ENCODE measurements at places on chromosomes 6 and 20.

DNA sequence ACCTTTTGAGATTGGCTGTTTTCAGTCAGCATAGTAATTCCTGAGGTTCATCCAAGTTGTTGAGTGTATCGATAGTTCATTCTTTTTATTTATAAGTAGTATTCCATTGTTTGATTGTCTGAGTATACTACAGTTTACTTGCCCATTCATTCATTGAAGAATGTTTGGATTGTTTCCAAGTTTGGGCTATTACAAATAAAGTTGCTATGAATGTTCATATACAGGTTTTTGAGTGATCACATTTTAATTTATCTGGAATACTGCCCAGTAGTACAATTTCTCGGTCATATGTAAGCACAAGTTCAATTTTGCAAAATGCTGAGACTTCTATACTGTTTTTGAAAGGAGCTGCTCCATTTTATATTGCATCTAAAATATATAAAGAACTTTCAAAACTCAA, 14.2 kb upstream of the EPHA7 start:
- no peaks in the 10 kb centered on the region for H3K36me3 ChIP-seq
- no peaks in the 10 kb centered on the region for H3K4me1 ChIP-seq
- no peak overlapping the region for H3K4me3 ChIP-seq
- DNase-seq: no peak
- no peak overlapping the region for H3K27ac ChIP-seq

DNA sequence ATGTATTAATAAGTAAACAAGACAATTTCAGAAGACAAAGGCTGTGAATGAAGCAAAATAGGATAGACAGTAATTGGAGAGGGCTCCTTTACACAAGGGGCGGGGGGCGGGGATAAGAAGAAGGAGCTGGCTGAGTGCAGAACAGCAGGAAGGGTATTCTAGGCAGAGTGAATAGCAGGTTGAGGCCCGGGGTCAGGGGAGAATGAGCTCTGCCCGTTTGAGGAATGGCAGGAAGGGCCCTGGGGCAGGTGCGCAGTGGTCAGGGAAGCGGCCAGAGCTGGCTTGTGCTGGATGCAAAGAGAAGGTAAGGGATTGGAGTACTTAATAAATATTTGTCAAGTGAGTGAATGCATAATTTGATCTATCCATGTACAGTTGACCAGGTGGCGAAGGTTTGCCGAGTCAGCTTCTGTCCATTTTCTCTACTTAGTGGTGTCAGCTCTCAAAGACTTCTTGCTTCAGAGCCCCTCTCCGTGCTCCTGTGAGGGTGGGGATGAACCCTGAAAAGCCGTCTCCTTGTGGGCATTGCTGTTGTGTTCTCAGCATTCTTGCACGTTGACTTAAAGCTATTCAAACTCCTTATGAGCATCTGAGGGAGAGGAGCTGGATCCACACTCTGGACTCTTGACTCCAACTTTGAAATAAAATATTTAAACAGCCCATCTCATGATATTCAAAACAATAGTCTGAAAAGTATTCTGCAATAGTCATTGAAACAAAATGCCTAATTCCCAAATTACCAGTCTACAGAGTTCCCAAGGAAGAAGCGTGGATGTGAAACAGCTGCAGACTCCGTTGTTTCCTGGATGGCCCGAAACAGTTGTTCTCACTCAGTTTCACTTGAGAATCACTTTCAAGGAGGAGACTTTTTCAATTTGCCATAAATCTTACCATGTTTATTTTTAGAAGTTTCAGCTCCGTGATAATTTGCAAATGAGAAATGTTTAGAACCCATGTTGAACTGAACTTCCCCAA, 105.1 kb downstream of the EDN3 start:
- H3K4me1 ChIP-seq: no peaks in the 10 kb centered on the region
- H3K27me3 ChIP-seq: peaks cover 25% of the 10 kb centered on the region
- H3K4me3 ChIP-seq: no peak overlapping the region
- H3K36me3 ChIP-seq: no peaks in the 10 kb centered on the region
- H3K27ac ChIP-seq: no peak overlapping the region

GRCh38 chr20:42688576-42688975, 501.1 kb downstream of the PTPRT start:
- H3K4me1 ChIP-seq: no peaks in the 10 kb centered on the region
- no peak overlapping the region for H3K4me3 ChIP-seq
- H3K36me3 ChIP-seq: no peaks in the 10 kb centered on the region
- no peak overlapping the region for H3K27ac ChIP-seq

GRCh38 chr20:11051136-11051535, 377.3 kb upstream of the JAG1 start:
- H3K4me3 ChIP-seq: no peak overlapping the region
- no peaks in the 10 kb centered on the region for H3K4me1 ChIP-seq
- DNase-seq: no peak
- no peaks in the 10 kb centered on the region for H3K27me3 ChIP-seq
- no peaks in the 10 kb centered on the region for H3K36me3 ChIP-seq

GRCh38 chr20:46552460-46553420, 2.3 kb upstream of the OCSTAMP start:
- peaks cover 44% of the 10 kb centered on the region for H3K4me1 ChIP-seq
- no peaks in the 10 kb centered on the region for H3K36me3 ChIP-seq
- peak overlapping the region; percentile 75 for H3K27ac ChIP-seq
- H3K4me3 ChIP-seq: peak overlapping the region; percentile 79
- H3K27me3 ChIP-seq: no peaks in the 10 kb centered on the region

DNA sequence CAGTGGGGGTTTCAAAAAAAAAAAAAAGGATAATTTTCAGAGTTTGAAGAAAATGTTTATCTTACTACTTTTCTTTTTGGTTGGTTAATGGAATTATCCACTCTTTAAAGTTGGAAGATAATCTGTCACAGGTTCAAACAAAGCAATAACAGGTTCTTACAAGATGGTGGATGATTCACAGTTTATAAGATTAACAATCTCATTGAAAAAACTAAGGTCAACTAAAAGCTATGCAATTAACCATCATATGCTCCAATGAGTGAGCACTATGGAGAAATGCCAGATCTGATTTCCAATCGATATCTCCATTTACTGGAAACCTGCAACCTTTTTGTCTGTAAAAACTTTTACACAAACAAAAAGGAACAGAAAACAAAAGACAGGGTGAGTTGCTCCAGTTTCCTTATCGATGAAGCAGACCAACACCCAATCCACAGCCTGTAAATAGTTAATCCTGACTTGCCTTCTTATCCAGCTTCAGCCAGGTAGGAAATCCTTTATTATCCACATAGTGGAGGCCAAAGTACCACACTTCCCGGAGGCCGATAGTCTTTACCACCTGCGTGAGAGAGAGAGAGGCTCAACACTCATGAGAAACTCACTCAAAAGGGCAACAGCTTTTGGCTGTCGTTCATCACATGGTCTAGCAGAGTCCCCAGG, 32.4 kb downstream of the EZR start:
- H3K27me3 ChIP-seq: no peaks in the 10 kb centered on the region
- H3K4me1 ChIP-seq: peaks cover 18% of the 10 kb centered on the region
- no peak for DNase-seq
- no peak overlapping the region for H3K27ac ChIP-seq

DNA sequence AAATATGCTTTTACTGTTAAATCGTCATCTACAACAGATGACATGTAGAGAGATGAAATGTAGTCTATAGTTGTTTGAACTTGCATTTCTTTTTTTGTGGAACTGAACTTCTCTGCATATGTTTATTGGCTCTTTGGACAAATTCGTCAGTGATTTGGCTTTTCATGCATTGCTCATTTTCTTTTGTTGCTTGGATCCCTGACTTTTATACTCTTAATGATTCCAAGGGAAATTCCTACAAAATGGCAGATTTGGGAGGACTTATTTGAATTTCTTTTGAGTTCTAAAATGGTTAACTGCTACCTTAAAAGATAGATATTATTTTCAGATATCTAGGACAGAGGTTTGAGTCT, 65.4 kb downstream of the UTRN start:
- H3K4me1 ChIP-seq: peaks cover 82% of the 10 kb centered on the region
- peak overlapping the region; percentile 96 for H3K27ac ChIP-seq
- no peaks in the 10 kb centered on the region for H3K27me3 ChIP-seq
- DNase-seq: no peak

DNA sequence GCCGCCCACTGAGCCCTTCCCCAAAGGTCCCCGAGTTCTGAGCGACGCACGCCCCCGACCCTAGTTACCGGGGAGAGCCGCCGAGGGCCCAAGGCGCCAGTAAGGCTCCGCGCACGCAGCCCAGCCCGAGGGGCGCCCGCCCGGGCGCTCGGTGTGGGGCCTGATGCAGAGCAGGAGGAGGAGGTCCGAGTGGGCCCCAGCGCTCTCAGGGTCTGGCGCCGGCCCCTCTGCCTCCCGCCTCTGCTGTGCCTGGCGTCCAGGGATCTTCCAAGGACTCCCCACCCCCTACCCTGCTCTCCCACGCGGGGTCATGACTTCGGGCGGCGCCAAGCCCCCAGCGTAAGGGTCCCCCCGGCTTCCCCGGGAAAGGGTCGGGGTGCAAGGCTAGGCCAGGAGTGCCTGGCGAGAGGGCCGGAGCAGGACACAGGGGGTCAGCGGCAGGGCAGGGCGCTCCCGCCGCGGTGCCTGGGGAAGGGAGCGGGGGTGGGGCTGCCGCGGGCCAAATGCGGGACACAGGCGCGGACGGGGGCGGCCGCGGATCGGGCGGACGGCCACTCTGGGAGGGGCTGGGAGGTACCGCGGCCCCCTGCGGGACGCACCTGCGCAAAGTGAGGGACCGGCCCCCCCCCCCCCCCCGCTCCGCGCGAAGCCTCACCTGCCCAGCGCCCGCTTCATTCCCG, 637 bp downstream of the ABHD12 start:
- peaks cover 7% of the 10 kb centered on the region for H3K4me1 ChIP-seq
- H3K27me3 ChIP-seq: no peaks in the 10 kb centered on the region
- DNase-seq: peak; percentile 65
- H3K4me3 ChIP-seq: peak overlapping the region; percentile 84

GRCh38 chr6:159874435-159874834, 16.4 kb upstream of the MAS1 start:
- no peak for DNase-seq
- no peak overlapping the region for H3K27ac ChIP-seq
- no peak overlapping the region for H3K4me3 ChIP-seq
- no peaks in the 10 kb centered on the region for H3K36me3 ChIP-seq

GRCh38 chr6:144362042-144363018, 77.2 kb downstream of the UTRN start:
- peak overlapping the region; percentile 22 for H3K4me3 ChIP-seq
- peak overlapping the region; percentile 88 for H3K27ac ChIP-seq
- no peak for DNase-seq
- H3K27me3 ChIP-seq: no peaks in the 10 kb centered on the region
- peaks cover 68% of the 10 kb centered on the region for H3K4me1 ChIP-seq
- H3K36me3 ChIP-seq: no peaks in the 10 kb centered on the region

GRCh38 chr20:35561671-35562070, 19.8 kb downstream of the ERGIC3 start:
- peak overlapping the region; percentile 59 for H3K27ac ChIP-seq
- no peaks in the 10 kb centered on the region for H3K27me3 ChIP-seq
- peak; percentile 38 for DNase-seq
- no peak overlapping the region for H3K4me3 ChIP-seq
- H3K4me1 ChIP-seq: peaks cover 2% of the 10 kb centered on the region

DNA sequence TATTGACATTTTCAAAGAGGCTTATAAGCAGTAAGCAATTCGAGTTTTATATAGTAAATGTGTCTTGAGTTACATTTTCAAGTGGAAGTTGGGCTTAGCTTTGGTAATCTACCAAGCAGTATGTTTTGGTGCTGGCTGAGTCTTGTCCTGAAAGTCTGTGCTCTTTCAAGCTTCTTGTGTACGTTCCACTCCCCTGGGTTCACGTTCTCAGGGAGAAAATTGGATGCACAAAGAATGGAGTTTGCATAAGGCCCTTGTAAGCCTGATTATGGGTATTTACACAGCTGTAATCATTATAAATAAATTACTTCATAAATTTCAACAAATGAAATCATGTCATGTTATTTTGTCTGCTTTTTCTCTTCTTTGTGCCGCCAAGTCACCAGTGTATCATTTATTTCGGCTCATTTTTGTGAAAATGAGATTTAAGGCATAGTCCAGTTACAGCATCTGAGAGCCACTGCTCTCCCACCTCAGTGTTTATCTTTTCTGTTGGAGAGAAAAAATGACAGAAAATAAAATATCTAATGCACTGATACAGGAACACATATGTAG, 262.5 kb downstream of the BTBD3 start:
- no peak for DNase-seq
- no peaks in the 10 kb centered on the region for H3K27me3 ChIP-seq
- no peak overlapping the region for H3K27ac ChIP-seq
- H3K4me1 ChIP-seq: no peaks in the 10 kb centered on the region

DNA sequence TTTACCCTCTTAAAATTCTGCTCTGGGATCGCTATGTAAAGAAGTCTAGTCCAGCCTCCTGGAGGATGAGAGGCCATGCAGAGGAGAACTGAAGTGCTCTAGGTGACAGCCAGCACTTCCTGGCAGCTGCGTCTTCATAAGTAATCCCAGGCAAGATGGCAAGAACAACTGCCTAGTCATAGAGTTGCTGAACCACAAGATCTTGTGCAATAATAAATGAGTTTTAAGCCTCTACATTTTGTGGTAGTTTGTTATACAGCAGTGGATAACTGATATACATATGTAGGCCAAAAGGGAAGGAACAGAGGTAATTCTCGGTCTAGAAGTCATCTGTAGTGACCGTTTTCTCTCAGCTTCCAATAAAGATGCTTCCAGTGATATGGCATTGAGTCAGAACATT, 103.8 kb upstream of the FLRT3 start:
- no peak for DNase-seq
- peaks cover 8% of the 10 kb centered on the region for H3K36me3 ChIP-seq
- no peaks in the 10 kb centered on the region for H3K4me1 ChIP-seq
- H3K27ac ChIP-seq: no peak overlapping the region

DNA sequence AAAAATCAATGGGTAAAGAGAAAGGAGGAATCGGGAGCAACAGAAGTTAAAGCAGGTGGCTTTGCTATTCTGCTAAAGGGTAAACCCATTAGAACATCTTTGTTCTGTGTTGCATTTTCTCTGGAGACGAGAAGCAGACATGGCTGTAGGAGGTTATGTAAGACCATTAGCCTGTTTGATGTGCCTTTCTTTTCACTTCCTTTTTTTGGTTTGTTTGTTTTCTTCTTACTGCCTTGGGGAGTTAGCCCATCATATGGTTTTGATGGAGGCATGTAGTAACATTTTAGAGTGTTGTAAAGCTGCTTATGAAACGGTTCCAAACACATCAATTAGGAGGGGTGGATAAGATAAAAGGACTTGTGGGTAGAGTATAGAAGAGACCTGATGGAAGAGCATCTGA, 131.0 kb downstream of the DOK5 start:
- no peaks in the 10 kb centered on the region for H3K36me3 ChIP-seq
- H3K4me3 ChIP-seq: no peak overlapping the region
- H3K27ac ChIP-seq: no peak overlapping the region
- no peaks in the 10 kb centered on the region for H3K4me1 ChIP-seq
- DNase-seq: no peak

- no peaks in the 10 kb centered on the region for H3K36me3 ChIP-seq
- DNase-seq: no peak
- H3K27me3 ChIP-seq: peaks cover 13% of the 10 kb centered on the region
- H3K4me1 ChIP-seq: no peaks in the 10 kb centered on the region
- no peak overlapping the region for H3K4me3 ChIP-seq
- no peak overlapping the region for H3K27ac ChIP-seq
These were observed 63.8 kb upstream of the UST start for GRCh38 chr6:148682990-148683389.

- H3K27me3 ChIP-seq: no peaks in the 10 kb centered on the region
- DNase-seq: no peak
- no peak overlapping the region for H3K4me3 ChIP-seq
- H3K36me3 ChIP-seq: peaks cover 12% of the 10 kb centered on the region
- H3K4me1 ChIP-seq: no peaks in the 10 kb centered on the region
- H3K27ac ChIP-seq: no peak overlapping the region
These were observed 160.3 kb upstream of the OLIG3 start for GRCh38 chr6:137654365-137654981.

- no peak overlapping the region for H3K4me3 ChIP-seq
- DNase-seq: no peak
- H3K36me3 ChIP-seq: no peaks in the 10 kb centered on the region
- no peak overlapping the region for H3K27ac ChIP-seq
These were observed 277.9 kb upstream of the IRAK1BP1 start for GRCh38 chr6:78589436-78589835.

Measured in natural killer cell treated with Interleukin-12 subunit alpha and Interleukin-12 subunit beta and Interleukin-15 and Interleukin-18, amount 100 ng/mL, for 72 hours (primary cell).